DMS 273 treated with DMSO at 0.1 percent for 48 hours (cell line): ENCODE measurements at places on chromosomes 7 and 10.

GRCh38 chr10:104835422-104835821, 194.3 kb downstream of the SORCS3 start:
- DNase-seq = no peak

DNA sequence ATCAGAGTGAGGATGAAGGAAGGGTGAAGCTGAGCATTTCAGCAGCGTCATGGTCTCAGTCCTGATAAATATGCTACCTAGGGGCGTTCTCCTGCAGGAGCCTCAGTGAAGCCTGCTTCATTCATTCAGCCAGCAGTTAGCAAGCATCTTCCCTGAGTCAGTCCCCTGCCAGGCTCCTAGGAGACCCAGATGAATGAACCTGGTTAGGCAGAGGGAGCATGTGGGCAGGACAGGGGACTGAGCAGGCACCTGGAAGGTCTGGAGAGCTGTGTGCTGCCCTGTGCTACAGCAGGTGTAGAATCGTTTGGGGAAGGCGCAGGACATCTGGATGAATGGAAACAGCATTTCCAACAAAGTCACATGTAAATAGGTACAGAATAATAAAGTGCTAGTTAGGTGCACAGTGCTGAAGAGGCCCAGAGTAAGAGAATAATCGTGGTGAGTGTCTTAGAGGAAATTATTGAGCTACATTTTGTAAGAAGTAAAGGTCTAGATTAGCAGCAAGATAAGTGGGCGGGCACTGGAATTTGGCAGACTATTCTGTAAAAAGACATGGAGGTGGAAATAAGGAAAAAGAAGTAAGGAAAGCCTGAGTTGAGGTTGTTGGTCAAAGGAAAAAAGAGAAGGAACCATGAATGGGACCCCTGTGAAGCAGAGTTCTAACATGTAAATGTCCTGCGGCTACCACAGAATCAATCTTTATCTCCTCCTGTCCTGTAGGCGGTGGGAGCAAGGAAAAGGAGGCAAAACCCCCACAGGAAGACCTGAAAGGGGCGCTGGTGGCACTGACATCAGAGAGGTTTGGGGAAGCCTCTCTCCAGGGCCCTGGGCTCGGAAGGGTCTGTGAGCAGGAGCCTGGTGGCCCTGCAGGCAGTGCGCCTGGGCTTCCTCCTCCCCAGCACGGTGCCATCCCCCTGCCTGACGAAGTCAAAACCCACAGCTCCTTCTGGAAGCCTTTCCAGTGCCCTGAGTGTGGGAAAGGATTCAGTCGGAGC, 12.0 kb downstream of the ZSCAN25 start:
- no peak for DNase-seq

DNA sequence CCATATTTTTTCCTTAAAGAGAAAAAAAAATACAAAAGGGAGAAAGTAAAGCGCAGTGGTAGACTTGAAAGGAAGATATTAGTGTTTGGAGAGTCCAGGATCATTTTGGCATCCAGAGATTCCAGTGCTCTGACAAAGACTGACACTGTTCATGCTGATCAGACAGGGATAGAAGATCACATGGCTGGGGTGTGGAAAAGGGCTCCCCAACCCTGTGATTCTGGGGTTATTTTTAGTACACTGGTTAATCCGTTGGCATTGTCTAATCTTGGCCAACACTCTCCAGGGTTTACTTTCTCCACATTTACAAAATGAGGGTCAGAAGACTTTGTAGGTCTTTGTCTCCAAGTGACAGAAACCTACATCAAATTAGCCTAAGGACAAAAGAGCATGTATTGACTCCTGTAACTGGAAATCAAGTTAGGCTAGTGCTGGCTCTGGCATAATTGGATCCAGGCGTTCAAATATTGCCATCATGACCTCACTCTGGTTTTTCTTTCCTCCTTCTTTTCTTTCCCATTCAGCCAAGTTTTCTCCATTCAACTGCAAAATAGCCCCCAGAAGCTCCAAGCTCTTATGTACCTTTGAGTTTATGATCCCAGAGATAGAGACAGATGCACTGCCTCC, 181.6 kb downstream of the PHTF2 start:
- DNase-seq = no peak

DNA sequence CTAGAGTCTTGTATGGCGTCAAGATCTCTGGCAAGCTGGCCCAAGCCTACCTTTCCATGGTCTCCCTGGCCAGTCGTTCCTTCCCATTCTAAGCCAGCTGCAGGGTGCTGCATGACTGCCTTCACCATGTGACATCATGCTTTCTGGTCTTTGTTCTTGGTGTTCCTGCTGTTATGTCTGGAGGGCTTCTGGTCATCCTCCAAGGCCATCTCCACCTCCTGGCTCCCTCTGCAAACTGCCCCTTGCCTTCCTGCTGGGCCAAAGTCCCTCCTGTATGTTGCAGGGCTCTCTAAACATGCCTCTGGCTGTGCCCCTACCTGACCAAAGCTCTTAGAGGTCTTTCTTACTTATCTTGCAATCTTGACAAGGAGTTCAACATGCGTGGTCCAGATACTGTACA, 44.4 kb upstream of the SHH start:
- no peak for DNase-seq

DNA sequence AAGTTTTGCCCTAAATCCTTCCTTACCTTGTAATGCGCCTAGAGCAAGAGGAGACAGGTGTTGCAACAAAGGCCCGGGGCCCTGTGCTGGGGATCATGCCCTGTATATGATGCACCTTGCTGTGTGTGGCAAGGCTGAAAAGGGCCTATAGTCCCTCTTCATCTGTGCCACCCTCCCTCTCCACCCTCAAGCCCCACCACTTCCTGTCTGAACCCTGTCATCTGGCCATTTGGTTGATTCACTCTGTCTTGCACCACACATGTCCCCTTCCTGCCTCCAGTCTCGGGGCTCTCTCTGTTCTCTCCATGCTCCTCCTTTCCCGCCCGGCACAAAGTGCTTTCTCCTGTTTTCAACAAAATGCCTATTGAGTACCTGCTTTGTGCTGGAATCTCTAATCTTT, 11.5 kb upstream of the MALSU1 start:
- no peak for DNase-seq

GRCh38 chr7:108605559-108606201, 36.0 kb downstream of the DNAJB9 start:
- DNase-seq = no peak

DNA sequence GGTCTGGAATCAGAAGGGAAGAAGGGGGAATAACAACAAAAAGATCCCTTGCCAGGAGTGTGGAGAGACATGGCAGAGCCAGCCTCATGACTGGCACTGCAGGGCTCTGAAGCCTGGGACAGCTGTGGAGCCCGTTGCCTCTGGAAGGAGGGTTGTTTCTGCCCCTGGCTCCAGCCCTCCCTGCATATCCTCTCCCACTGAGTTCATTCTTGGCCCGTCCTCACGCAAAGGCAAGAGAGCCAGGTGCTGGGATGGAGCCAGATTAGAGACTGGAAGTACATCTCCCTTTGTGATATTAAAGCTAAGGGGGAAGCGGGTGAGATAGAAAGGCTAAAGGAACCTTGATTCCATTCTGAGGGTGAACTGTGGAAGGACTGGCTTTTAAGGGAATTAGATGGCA, 141.5 kb upstream of the NPVF start:
- no peak for DNase-seq

DNA sequence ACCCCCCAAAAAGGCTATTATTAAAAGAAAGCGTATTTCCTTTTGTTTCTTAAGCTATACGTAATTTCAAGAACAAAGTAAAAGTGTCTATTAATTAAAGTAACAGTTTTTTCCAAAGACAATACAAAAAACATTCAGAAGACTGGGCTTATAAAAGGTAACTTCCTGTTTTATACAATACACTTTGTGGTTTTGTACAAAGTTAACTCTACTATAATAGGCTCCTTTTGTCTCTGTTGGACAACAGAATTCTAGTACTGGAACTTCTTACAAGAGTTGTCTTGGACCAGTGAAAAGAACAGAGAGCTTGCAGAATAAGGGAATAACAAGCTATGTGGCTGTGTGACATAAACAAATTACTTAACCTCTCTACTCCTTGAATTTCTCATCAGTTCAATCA, 21.5 kb downstream of the SFMBT2 start:
- no peak for DNase-seq

GRCh38 chr7:139718859-139719258, 58.9 kb downstream of the HIPK2 start:
- no peak for DNase-seq

- no peak for DNase-seq
Observed at GRCh38 chr10:113711142-113711541, 31.4 kb downstream of the CASP7 start.

DNA sequence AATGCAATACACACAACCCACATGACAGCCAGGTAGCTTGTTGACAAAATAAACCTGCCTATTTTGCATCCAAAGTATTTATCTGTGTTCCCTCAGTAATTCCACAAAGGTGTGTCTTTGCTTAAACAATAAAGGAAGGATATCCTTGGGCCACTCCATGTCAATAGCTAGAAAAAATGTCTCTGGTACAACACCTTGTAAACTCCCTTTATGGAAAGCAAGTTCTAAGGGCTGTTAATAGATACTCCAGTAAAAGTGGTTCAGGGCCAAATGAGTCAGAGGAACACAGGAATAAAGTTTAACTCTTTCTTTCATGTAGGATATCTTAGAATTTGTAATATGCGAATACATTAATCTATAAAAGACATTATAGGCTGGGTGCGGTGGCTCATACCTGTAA, 96.9 kb upstream of the LRRTM3 start:
- DNase-seq = no peak
